Activated effector memory CD4-positive, alpha-beta T cell treated with anti-CD3 and anti-CD28 coated beads, Interleukin-2, amount 50 U/mL, for 16 hours (primary cell): ENCODE measurements at places on chromosomes 6 and 20.

DNA sequence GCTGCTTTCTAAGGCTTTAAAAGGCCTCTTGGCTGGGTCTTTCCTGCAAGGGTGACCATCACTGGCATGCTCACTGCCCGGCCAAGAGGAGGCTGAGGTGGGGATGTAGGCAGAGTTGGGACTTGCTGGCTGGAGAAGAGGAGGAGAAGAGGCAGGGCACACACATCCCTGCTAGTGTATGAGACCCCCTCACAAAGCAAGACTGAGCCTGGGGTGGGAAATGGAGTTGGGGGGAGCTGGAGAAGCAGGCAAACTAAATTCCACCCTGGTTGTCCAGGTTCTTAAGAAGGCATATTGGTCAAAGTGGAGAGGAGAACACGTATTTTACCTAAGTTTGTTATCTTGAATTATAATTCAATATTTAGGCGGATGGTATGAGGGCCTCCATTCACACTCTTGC lies 1.7 kb upstream of the KIZ start:
- no peak for DNase-seq

- peak; percentile 69 for DNase-seq
These were observed 85.7 kb downstream of the NFATC2 start for GRCh38 chr20:51456511-51457509.

- no peak for DNase-seq
These were observed 130.1 kb upstream of the DST start for GRCh38 chr6:56772737-56773184.

DNA sequence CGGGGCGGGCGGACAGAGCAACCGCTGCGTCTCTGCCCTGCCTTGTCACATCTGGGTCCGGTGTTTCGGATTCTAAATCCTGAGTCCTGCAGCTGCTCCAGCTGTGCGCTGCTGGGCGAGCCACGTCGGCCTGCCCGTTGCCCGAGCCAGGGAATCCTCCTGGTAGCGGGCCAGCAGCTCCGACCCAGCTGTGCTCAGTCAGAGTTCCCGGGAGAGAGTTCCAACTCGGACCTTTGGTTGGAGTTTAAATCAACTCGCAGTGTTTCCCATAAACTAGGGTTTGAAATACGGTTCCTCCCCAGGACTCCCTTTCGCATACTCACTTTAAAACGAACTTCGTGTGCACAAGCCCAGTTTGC lies 315 bp upstream of the PDE10A start:
- DNase-seq = no peak

DNA sequence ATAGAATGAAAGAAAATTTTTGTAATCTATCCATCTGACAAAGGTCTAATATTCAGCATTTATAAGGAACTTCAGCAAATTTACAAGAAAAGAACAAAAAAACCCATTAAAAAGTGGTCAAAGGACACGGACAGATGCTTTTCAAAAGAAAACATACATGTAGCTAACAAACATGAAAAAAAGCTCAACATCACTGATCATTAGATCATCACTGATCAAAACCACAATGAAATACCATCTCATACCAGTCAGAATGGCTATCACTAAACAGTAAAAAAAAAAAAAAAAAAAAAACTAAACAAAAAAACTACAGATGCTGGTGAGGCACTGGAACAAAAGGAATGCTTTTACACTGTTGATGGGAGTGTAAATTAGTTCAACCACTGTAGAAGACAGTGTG lies 837.1 kb downstream of the EPHA7 start:
- no peak for DNase-seq

- DNase-seq = peak; percentile 74
These were observed 68.7 kb downstream of the TOX2 start for GRCh38 chr20:43983359-43983758.

GRCh38 chr6:157808405-157808950 lies 14.6 kb upstream of the SNX9 start:
- DNase-seq = no peak

DNA sequence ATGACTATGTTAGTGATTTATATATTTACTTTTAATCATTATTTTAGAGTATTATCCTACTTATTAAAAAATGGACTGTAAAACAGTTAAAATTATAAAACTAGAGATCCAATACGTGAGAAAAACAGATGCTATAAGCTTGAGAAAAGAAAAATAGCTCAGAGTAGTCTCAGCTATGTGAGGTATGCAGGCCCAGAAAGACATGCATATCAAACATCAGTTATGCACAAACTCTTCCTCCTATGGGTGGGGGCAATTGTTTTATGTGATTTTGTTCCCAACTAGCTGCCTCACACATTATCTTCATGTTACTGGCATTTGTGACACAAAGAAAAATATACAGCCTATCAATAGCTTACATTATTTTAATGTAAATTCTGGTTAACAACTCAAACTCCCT lies 28.8 kb downstream of the RARS2 start:
- DNase-seq = no peak

GRCh38 chr6:99347804-99348203 lies 1.7 kb downstream of the FAXC start:
- DNase-seq = no peak

DNA sequence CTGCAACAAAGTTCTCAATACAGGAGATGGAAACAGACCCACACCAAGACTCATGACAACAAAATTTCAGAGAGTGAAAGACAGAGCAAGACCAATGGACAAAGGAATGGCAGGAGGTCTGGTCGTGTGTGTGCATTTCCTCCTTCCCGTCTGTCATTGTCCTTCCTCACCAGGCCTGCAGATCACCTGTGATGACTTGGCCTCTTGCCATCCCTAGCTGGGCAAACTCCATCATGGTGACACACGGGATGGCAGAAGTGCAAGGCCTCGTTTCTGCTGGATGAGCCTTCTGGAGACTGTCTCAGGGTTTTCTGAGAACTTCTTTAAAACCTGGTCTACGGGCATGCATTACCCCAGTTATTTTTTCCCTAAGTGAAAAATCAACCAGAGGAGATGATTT lies 49.2 kb downstream of the RPP21 start:
- DNase-seq = no peak

GRCh38 chr20:62141397-62142251 lies 1.6 kb downstream of the PSMA7 start:
- DNase-seq = peak; percentile 69

GRCh38 chr6:83072726-83073125 lies 5.3 kb downstream of the DOP1A start:
- DNase-seq = no peak

GRCh38 chr20:37365760-37366638 lies 20.1 kb downstream of the SRC start:
- no peak for DNase-seq

GRCh38 chr6:63864061-63864460 lies 228.5 kb downstream of the PHF3 start:
- no peak for DNase-seq

- peak; percentile 36 for DNase-seq
These were observed 29.9 kb downstream of the COL20A1 start for GRCh38 chr20:63322933-63323273.

DNA sequence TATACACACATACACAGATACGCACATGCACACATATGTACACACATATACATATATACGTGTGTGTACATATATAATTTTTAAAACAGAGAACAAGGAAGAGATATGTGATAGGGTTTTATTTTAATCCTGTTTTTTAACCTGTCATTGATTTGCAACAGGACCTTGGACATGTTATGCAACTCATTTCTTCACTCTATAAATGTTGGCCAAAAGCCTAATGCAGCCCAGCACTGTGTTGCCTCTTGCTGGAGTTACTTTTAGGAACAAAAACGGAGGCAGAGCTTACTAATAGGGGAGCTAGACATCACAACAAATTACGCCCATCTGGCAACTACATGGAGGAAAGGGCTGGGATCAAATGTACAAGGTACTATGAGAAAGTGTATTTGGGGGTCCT lies 179.9 kb upstream of the TAB2 start:
- DNase-seq = no peak

DNA sequence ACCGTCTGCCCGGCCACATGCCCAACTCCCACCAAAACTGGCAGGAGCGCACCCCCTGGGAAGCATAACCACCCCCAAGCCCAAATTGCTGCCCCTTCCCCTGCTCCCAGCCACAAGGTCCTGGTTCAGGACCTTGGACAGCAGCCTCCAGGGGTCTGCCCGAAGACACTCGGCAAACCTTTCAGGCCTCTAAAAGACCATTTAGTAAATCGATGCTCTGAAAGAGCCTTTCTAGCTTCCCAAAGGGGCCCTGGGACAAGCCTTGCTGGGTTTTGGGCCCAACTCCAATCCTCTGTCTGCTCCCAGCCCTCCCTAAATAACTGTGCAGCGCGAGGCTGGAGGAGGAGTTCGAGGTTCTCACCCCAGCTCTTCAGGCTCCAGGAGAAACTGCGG lies 30.5 kb downstream of the GRM4 start:
- no peak for DNase-seq

DNA sequence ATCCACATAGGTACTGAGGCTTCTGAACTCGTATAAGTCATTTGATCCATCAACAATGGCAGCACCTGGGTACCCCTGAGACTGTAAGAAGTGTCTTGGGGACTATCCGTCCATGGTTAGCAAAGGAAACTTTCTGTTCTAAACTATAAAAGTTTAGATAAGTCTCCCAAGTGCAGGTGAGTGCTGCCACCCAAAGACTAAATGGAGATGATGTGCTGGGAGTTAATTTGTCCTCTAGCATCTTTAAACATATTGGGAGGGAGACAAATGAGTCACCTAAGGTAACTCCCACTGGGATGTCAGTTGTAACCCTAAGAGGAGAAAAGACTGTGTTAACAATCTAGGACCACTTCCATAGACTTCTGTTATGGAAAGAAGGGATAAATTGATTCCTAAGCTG lies 6.2 kb downstream of the BEND6 start:
- DNase-seq = no peak

- DNase-seq = no peak
These were observed 13.1 kb upstream of the POPDC3 start for GRCh38 chr6:105192707-105193465.

- no peak for DNase-seq
These were observed 2.2 kb downstream of the QKI start for GRCh38 chr6:163416557-163417253.

- no peak for DNase-seq
These were observed 57.9 kb downstream of the VEGFA start for GRCh38 chr6:43827898-43828297.

- DNase-seq = no peak
These were observed 50.9 kb upstream of the TNFAIP3 start for GRCh38 chr6:137816133-137816579.

GRCh38 chr6:4774715-4775493 lies 1.3 kb upstream of the CDYL start:
- DNase-seq = peak; percentile 77

- no peak for DNase-seq
These were observed 112.4 kb downstream of the PRKN start for GRCh38 chr6:162615016-162615705.

DNA sequence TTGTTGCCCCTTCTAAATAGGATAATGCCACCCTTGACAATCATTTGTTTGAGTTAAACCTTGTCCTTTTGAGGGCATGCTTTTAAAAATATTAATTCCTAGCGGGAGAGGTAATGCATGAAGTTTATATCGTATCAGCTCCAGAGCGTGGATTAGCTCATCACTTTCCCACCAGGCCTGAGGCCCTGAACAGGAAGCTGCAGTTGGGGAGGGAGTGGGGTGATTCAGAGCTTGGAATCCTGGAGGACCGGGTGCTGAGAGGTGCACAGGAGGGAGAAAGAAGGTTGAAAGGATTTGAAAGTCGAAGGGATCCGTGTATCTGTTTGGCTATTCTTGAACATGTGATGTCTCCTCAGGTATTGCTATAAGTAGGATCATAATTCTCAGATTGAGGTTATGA lies 25.0 kb downstream of the ZDHHC14 start:
- no peak for DNase-seq

GRCh38 chr20:31602779-31603441 lies 2.2 kb upstream of the ID1 start:
- DNase-seq = peak; percentile 82

DNA sequence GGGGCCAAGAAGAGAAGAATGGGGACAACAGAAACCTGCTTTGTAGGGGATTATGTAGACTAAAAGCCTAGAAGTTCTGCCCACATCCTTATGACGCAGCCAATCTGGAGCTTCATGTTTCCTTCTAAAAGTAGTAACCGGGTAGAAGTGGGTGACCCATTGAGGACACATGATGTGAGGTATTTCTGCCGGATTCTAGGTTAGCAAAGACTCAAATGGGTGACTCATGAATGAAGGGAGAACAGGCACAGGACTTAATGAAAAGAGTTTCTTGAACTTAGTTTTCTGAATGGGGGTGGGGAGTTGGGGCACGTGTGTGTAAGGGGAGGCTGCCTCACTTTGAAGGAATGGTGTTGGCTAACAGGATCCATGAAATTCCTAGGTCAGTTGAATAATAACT lies 68.8 kb downstream of the CDS2 start:
- DNase-seq = no peak
